ENCODE measurements at places on chromosomes 1 and 21. TPM values are rescaled to one million over a fixed set of nuclear protein-coding genes. Genes with fewer than 3 reads are reported as not detected.

DNA sequence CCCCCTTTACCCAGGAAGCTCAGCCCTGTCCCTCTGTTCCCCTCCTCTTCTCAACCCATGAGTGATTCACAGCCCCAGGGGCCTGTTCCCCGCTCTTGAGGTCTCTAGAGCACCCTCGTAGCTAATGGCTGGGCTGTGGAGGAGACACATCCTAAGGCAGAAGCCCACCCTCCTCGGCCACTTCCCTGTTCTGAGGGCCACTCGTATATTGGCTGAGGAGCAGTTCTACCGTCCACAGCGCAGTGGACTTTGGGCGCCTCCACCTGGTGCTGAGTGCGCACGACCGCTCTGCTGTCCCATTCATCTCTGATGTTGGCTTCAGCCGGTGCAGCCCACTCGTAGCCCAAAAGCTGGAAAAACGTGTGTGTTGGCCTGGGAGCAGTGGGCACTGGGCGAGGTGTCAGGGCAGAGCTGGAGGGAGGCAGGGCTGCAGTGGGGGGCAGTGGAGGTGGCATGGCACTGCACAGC is 24.5 kb upstream of the PKP1 start:
- no peak for DNase-seq

DNA sequence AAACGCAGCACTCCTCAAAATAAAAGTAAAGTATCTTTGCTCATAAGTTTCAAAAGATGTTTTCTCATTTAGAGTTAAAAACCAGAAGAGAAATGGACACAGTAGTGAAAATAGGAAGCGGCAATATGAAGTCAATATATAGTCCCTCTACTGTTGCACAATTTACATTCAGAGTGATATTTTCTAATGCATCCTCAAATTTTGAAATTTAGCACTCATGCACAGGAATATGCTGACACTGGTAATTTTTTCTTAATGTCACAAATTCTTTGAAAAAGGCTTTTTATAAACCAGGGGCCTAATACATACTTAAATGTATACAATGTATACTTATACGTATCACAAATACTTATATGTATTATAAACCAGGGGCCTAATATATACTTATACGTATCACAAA is 19.5 kb downstream of the ST7L start:
- DNase-seq: no peak

DNA sequence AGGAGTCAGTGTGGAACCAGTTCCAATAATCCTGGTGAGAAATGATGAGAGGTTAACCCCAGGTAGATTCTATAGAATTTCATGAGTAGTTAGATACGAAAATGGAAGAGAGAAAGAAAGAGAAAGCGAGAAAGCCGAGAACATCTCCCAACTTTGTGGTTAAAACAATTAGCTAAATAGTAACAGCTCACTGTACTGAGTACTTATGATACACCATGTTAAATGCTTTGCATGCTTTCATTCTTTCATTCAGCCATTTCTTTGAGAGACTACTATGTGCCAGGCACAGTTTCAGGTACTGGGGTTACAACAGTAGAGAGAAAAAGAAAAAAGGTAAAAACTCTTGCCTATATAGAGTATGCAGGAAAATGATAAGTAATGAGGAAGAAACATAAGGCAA is 109.7 kb upstream of the SYT6 start:
- DNase-seq: no peak

DNA sequence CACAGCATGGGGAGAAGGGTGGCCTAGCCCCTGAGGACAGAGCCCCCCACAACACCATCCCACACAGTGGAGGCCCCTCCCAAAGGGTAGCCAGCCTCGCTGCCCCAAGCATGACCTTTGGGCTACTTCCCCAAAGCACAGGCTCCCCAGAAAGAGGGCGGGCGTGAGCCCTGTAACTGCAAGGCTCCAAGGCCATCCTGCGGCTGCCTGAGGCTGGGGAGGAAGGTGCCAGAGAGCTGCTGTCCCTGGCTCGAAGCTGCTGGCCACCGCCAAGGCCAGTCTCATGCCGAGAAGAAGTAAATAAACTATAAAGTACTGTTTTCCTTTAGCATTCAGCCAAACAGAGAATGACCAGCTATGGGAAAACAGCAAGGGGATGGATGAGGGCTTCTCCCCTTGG is 27.5 kb downstream of the UBASH3A start:
- peak; percentile 44 for DNase-seq

DNA sequence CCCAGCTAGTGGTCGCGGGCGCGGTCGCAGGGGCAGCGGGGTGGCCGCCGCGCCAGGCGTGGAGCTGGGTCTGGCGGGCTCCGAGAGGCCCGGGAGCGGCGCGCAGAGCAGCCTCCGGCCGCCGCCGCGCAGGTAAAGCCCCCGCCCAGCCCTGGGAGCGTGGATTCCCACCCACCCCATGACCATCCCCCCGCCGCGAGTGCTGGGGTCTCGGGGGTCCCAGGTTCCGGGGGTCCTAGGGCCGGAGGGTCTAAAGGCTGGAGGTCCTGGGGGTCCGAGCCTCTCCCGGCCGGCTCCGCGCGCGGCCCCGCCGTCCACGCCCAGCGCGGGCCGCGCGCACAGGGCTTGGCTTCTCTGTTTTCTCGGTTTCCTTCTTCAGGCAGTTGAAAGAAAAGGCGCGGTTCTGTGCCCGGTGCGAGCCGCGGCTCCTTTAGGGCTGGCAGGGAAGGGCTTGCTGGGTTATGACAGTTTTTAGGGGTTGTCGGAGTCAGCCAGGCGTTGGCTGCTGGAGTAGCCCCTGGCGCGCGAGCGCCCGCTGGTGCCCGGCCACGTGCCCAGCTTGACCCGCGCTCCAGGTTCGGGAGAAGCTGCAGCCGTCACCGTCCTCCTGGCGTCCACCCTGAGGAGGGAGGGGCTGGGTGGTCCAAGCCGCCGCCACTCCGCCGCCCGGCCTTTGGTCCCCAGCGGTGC is 359 bp downstream of the LRRC3 start:
- peak; percentile 37 for DNase-seq

GRCh38 chr1:201140235-201140940 is 13.4 kb upstream of the ASCL5 start:
- DNase-seq: no peak

Gene GJA5
- not detected for total RNA-seq

DNA sequence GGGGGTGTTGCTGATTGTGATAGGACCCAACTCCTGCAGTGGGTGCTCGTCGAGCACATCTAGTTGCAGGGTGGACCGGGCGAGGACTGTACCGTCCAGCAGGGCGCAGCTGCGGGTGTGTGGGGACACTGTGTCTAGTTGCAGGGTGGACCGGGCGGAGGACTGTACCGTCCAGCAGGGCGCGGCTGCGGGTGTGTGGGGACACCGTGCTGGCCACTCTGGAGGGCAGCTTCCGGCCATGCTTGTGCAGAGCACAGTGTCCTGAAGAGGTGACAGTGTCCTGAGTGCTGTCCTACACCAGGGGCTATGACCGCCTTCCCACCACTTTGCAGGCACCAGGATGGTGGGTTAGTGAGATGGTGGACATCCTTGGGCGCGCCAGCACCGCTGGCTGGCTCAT is 4.6 kb upstream of the TRPM2 start:
- no peak for DNase-seq
